ENCODE measurements at places on chromosomes 4 and X. TPM values are rescaled to one million over a fixed set of nuclear protein-coding genes. Genes with fewer than 3 reads are reported as not detected.

DNA sequence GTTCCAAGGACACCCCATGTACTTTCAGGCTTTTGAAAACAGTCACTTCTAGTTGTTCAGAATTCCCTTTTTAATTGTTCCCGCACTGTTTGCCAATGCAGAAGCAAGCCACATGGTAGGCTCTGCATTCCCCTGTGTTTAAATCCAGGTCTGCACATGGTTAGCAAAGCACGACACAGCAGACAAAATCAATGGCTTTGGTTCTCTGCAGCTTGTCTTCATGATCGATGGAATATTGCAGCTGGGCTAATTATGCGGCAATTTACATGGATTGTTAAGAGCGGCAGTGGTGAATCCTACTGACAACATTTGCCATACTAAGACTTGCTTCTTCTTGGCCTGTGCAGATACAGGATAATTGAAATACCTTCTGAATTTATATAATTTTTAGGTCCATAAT is 20.6 kb upstream of the INPP4B start:
- no peak for DNase-seq
- H3K27me3 ChIP-seq, result no peaks in the 10 kb centered on the region
- no peak overlapping the region for H3K27ac ChIP-seq
- H3K36me3 ChIP-seq, result no peaks in the 10 kb centered on the region

GRCh38 chrX:13086076-13086475 is 41.7 kb upstream of the FAM9C start:
- no peak for DNase-seq
- H3K27me3 ChIP-seq, result no peaks in the 10 kb centered on the region
- no peaks in the 10 kb centered on the region for H3K36me3 ChIP-seq
- H3K4me3 ChIP-seq, result no peak overlapping the region

DNA sequence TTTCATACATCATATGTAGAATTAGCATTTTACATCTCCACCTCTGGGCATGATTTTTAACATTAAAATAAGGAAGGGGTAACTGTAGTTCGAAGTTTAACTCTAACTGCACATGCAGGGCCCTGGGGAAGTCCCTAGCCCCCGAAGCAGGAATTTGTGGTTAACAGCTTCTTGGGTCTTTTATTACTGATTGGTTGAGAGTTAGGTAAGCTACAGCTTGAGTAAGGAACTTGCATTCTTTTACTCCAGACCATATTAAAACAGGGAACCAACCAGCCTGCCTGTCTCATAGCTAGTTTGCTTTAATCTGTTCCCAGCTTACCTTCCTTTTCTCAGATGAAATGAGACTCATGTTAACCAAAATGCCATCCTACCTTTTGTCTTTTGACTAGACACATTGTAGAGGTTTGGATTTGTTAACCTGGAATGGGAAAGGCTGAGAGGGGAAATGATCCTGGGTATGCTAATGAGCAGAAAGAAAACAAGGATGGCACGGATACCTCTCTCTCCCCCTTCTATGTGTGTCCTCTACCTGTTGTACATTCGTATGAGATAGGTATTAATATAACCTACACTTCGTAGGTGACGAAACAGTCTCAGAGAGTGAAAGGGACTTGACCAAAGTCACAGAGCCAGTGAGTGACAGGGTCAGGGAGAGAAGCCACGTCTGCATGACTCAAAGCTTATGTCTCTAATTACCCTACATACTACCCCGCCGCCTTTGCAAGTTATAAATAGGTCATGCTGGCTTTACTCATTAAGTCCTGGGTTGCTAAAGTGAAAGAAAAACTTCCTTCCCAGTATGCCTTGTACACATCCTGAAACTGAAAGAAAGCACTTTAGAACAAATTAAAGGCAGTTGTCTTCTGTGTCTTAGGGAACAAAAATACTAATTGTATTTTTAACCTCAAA is 119.5 kb upstream of the AFF2 start:
- no peak overlapping the region for H3K4me3 ChIP-seq
- H3K36me3 ChIP-seq, result no peaks in the 10 kb centered on the region
- H3K27me3 ChIP-seq, result no peaks in the 10 kb centered on the region
- no peaks in the 10 kb centered on the region for H3K4me1 ChIP-seq
- no peak overlapping the region for H3K27ac ChIP-seq

- H3K27ac ChIP-seq, result no peak overlapping the region
- H3K27me3 ChIP-seq, result no peaks in the 10 kb centered on the region
- DNase-seq, result no peak
- no peaks in the 10 kb centered on the region for H3K36me3 ChIP-seq
- no peak overlapping the region for H3K4me3 ChIP-seq
- H3K4me1 ChIP-seq, result no peaks in the 10 kb centered on the region
These were observed 62.6 kb upstream of the KLF3 start for GRCh38 chr4:38601244-38601915.

DNA sequence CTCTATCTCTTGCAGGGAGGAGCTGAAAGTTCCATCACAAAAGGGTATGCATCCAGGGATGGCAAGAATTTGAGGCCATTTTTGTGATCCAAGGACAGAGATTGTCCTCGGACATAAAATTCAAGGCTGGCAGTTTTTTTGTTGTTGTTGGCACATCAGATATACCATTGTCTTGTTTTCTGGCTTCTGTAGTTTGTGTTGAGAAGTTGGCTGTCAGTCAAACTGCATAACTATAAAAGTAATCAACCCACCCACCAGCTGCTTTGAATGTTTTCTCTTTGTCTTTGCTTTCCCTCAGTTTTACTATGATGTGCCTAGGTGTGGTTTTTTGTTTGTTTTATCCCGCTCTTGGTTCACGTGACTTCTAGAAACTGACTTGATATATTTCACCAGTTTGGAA is 21.6 kb upstream of the PDZD4 start:
- H3K36me3 ChIP-seq, result no peaks in the 10 kb centered on the region
- no peak for DNase-seq
- H3K4me1 ChIP-seq, result no peaks in the 10 kb centered on the region
- H3K4me3 ChIP-seq, result no peak overlapping the region
- no peak overlapping the region for H3K27ac ChIP-seq

GRCh38 chr4:127642169-127642568 is 9.4 kb downstream of the INTU start:
- no peak overlapping the region for H3K4me3 ChIP-seq
- no peaks in the 10 kb centered on the region for H3K27me3 ChIP-seq
- H3K36me3 ChIP-seq, result no peaks in the 10 kb centered on the region
- no peak overlapping the region for H3K27ac ChIP-seq

SEPSECS gene
- 22.8 TPM for total RNA-seq

SLC9B1 gene
- total RNA-seq, result not detected

All from uterus (tissue), 4 donors.